ENCODE measurements at places on chromosomes 7 and 10.

- DNase-seq = no peak
These were observed 136.0 kb upstream of the NAMPT start for GRCh38 chr7:106420736-106421135.

DNA sequence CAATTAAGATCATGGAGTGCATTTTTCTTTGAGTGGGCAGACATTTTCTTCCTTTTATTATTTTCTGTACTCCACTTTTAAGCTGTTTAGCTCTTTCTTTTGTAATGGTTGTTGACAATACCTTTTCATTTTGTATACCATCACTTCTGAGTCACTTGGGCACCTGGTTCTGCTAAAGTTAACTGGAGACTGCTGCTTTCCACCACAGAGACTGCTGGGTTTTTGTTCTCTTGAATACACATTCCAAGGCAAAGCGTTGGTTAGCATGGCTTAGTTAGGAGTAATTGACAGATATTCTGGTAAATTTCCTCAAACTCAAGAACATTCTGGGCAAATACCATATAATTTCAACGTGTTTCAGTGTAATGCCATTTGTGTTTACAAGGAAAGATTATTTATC lies 541.9 kb upstream of the CELF2 start:
- DNase-seq = no peak

GRCh38 chr7:91089382-91089963 lies 174.8 kb upstream of the FZD1 start:
- no peak for DNase-seq

DNA sequence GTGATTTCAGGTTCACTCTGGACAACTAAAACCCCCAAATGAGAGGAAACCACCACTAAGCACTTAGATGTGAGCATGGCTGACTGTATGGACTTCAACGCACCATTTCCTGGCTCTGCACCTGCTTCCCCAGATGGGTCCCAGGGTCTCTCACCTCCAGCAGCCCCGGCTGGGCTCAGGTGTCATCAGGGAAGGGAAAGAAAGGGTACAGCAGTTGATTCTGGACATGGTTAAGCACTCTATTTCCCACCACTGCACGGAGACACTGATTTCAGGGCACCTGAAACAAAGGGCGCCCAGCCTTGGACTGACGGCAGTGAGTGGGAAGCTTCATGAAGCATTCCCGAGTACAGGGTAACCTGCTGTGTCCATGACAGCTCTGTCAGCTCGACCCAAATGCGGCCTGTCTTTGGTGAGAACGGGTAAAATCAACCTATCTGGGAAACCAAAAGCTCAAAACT lies 19.0 kb downstream of the FAM53B start:
- DNase-seq = no peak

GRCh38 chr10:16478801-16479200 lies 42.0 kb downstream of the PTER start:
- DNase-seq = no peak

DNA sequence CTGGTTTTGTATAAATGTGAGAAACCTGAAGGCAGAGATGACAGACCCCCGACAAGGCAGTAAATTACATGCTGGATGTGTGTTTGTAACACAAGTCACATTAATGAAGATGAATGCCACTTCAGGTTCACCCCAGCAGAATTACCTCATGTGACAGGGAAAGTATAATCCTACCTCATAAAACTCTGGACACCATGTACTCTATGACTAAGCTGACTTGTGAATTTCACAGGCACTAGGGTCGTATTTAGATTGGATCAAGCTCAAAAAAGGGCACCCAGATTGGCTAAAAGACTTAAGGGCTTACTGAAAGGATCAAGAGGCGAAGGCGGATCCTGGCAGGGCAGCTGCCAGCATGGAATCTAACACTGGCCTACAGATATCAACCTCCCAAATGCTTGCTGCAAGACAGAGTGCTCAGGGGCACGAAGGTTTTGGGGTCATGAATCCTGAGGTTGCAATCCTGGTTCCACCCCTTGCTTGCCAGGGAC lies 161.4 kb downstream of the PIP4K2A start:
- no peak for DNase-seq

DNA sequence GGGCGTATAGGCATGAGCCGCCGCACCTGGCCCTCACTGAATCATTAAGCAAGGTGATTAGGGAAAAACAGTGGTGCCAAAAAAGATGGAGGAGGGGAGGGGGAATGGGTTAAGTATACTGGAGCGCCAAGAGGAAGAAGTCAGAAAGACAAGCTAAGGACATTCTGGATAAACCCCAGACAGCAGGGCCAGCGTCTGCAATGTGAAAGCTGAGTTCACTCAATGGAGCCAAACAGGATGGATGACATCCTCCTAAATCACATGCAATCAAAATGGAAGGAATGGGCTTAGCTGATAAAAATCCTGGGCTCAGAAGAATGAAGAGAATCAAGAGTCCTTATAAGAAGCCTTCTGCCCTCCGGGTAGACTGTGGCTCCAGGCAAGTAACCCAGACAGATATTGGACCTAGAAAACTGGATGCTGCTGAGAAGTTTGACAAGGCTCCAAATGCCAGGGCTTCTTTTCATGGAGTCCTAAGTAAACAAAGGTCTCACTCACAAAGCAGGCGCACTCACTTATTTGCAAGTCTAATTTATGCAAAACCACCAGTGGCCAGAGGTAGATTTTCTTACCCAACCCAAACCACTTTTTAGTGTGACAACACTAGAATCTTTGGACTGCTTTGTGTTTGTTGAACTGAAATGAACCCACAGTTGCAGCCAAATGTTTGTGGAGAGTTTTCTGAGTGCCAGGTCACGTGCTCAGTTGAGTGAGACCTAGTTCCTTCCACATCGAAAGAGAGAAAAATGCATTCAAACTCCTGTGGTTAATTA lies 519.1 kb upstream of the AUTS2 start:
- DNase-seq = no peak

DNA sequence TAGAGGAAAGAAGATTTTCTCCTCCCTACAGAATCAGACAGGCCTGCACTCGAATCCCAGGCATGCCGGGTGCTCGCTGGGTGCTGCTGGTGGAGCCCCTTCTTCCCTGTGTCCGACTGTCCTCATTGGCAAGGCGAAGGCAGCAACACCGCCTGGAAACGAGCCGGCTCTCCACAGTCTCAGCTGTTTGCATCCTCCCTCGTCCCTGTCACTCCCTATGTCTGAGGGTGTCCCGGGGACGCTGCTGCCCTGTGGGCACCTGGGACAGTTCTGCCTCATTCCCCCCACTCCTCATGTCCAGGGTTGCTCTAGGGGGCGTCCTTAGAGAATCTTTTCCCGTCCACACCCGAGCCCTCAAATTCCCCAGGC lies 31.6 kb upstream of the TMEM72 start:
- DNase-seq = no peak

DNA sequence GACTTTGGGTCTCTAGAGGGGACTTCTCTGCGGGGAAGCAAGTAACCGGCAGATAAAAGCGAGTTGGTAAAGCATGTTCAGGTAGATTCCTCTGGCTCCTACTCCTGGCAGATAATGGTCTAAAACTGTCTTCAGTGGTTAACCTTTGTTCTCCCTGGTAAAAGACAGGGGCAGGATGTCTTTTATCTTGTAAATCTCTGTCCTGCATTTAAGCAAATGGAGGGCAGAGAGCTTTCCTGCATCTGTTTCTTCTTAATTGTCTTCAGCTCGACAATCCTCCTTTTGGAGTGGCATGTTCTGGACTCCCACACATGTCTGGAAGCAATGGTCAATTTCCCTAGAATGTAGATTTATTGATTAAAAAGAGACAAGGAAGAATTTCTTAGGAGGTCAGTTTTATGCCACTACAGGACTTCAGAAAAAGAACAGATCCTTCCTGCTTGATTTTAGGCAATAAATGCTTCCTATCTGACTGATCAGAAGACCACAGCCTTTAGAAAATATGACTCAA lies 16.6 kb downstream of the C7orf33 start:
- no peak for DNase-seq

DNA sequence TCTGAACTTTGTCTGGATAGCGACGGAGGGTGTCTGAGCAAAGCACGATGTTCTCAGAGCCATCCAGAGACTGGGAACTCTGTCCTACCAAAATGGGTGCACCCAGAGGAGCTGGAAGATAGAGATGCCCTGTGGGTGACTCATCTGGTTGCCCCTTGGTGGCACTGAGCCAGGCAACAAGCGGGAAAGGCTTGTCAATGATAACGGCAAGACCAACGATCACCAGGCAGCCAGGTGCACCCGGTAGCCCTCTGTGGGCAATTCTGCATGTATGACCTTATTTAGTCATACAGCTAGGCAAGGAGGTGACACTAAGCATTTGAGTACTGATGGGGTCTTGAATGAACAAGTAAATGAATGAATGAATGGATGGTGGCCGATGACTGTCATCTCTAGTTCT lies 2.8 kb upstream of the ELN start:
- DNase-seq = no peak

- DNase-seq = no peak
These were observed 117.1 kb upstream of the ANTXRL start for GRCh38 chr10:46169736-46170135.

GRCh38 chr10:23897861-23898260 lies 311.1 kb upstream of the KIAA1217 start:
- no peak for DNase-seq

DNA sequence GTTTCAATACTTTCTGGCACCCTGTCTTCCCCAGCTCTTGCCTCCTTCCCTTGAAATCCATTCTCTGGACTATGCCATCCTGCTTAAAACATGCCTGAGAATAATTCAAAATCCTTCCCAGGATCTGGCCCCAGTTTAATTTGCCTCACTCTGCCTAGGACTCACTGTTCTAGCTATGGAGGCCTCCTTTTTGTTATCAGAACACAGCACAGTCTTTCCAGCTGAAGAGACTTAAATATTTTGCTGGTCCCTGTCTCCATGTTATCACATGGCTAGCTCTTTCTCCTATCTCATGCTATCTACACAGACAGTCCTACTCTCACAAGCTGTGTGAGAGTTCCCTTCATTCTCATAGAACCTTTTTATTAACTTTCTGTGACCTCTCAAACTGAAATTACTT lies 194.8 kb downstream of the RNLS start:
- no peak for DNase-seq

GRCh38 chr7:92584953-92585352 lies 5.2 kb downstream of the FAM133B start:
- DNase-seq = no peak

DNA sequence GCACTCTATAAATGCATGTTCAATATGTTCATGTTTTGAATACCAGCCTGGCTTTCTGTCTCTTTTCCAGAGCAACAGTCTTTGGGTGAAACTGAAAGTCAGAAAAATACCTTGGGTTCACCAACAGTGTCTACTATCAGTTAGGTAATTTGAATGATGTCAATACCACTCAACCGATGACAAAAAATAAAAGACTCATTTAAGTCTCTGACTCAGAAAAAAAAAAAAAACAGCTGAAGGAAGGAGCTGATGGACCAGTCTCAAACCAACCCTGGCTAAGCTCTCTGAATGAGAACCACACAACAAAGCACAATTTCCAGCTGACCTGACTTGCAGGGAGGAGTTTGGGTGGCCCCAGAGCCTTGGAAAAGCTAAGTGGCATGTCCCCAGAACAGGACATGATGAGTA lies 42.5 kb downstream of the ABLIM1 start:
- no peak for DNase-seq

DNA sequence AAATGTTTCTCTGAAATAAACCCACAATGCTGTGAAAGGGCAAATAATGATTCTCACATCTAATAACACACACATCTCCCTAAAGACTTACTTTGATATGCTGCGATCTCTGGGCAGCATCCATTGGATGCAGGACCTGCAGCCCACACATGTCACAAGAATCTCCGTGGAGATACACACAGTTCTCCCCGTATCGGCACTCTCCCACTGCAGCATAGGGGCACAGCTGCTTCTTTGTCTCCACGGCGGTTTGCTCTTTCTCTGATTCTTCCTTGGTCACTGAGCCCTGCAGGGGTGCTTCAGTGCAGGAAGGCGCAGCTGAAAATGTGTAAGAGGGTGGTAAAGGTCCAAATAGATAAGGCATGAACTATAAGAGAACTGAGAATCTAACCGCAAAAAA lies 20.4 kb downstream of the MKRN1 start:
- DNase-seq = no peak

DNA sequence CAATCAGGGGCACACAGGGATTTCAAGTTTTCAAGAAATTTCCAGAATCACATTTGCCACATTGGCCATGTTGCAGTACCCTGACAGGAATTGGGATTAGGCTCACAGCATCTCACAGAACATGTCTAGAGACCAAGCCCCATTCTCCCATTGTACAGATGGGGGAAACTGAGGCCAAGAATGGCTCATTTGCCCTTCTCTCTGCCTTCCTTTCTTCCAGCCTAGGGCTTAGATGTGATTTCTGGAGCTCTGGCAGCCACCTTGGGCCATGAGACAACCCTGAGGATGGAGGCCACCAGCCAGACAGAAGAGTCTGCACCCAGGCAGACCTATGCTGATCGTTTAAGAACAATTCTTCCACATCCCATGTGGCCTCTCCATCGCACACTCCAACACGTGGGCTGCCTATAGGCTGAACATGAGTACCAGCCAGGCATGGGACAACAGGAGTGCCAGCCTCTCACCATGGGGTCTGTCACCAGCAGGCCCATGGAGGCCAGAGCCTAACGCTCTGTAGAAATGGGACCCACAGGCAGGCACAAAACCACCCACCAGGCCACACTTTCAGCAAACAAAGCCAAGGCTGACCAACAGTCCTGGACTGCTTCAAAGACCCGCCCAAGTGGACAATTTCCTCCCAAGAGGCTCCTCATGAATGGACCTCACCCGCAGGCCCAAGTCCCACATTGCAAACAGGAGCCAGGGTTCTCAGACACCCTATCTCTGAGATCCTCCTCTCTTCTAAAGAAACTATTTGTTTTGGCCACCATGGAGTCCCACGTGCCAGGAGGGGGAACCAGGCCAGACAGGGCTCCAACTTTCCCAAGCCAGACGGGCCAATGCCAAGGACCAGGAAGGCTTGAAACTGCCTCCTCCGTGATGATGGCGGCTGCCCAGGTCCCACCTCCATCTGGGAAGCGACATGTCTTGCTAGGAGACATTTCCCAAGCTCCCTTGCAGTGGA lies 20.7 kb downstream of the PDGFA start:
- no peak for DNase-seq

DNA sequence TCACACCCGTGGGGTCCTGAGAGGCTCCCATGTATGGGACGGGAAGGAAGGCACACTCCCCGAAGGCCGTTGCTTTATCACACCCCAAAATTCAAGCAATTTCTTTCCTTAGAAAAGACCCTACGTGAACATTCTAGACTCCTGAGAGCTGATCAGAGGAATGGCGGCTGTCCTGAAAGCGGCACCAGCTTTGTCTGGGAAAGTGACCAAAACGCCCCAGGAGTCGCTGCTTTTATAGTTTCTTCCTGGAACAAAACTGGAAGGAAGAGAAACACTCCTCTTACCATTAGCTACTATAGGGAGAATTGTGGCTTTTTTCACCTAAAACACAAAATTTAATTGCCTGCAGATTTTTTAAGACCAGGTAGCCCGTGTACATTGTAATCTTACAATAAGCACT lies 261.8 kb upstream of the RNF32 start:
- DNase-seq = no peak
